ENCODE measurements at places on chromosomes 12 and 14.

DNA sequence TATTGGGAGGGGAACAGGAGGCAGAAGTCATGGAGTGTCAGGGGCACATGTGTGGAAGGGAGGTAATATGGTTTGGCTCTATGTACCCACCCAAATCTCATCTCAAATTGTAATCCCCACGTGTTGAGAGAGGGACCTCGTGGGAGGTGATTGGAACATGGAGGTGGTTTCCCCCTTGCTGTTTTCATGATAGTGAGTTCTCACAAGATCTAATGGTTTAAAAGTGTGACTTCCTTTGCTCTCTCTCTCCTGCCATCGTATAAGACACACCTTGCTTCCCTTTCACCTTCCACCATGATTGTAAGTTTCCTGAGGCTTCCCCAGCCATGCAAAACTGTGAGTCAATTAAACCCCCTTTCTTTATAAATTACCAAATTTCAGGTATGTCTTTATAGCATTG, 41.6 kb upstream of the CDK17 start:
- no peak for DNase-seq

- no peak for DNase-seq
Observed at GRCh38 chr12:15580431-15580830, 208.8 kb downstream of the EPS8 start.

- no peak for DNase-seq
Observed at GRCh38 chr12:3371018-3371417, 120.0 kb upstream of the PRMT8 start.

DNA sequence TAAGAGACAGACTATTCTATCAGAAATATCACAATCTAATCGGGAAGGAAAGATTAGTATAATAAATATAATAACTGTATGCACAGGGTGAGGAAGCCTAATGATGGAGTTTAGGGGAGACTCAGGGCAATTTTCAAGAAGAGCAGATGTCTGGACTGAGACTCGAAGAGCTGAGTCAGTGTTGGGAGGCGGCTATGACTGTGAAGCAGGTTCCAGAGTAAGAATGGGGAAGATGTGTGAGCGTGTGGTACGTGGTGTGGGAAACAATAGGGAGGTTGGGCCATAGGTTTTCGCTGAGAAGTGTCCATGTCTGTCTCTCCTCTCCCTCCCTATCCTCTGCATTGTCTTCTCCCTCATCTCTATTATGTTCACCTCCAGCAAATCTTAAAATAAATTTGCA, 85.6 kb downstream of the LMO3 start:
- DNase-seq = no peak

DNA sequence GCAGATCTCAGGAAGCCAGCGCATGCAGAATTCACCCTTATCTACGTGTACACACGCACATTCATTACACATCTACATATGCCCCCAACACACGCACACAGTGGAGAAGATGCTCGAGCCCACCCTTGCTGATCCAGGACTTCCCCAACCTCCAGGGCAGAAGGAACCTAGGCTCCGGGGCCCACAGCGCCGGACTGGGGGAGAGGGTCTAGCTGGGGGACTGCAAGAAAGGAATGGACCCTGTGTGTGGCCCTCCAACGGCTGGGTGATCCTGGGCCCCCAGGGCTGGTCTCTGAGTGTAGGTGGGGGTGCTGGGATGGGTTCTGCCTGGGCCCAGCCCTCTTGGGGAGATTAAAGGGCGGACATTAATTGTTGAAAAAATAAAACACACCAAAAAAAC, 128.1 kb upstream of the C14orf180 start:
- DNase-seq = no peak

GRCh38 chr12:85923767-85924331, 49.8 kb downstream of the NTS start:
- peak; percentile 22 for DNase-seq

DNA sequence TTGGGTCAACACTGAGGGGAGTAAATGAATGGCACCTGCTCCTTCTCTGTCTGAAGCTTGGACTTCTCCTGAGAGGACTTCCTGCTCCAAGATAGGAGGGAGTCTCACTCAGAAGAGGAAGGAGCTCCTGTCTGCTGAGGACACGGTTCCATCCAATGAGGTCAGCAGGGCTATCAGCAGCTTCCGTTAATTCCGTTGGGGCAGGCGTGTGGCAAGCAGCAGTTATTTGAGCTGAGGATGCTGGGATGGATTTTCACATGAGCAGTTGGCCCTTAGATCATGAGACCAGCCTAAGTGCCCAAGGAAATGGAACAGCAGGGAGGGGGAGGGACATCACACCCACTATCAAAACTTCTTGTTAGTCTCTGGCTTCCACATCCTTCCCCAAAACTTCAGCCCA, 159.0 kb upstream of the PZP start:
- DNase-seq = no peak

DNA sequence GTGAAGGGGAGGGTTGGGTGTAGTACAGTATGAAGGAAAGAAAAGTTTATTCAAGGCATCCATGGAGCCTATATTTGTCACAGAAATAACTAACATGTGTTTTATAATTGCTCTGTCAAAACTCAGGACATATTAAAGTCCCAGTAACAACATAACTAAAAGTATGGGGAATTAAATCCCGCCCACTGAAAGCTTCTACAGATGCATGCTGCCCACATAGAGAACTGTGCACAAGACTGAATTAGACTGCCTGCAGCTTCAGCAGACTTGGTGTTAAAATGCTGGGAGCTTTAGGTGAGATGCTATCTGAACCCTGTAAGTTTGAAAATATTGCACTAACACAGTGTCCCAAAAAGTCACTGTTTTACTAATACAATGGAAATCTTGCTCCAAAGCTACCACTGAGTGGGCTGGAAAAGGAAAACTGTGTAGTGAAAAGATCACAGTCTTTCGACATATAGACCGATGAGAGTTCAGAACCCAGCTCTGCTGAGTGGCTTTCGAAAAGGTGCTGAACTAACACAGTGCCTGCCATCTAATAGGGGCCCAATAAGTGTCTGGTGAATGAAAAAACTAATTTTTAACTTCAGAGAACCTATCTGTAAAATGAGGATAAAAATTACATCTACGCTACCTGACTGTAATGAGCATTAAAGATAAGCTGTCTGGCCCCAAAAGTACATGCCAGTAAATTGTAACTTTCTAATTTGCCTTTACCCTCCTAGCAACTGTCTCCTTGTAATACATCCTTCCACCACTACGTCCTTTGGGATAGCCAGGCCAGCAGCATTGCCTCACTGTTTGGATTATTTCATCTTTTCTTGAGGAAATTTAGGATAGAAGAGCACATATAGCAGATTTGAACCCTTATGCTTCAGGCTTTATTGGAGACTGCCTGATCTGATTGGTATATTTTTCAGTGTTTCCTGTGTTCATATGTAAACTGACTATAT, 237.6 kb downstream of the BCAT1 start:
- DNase-seq = no peak

DNA sequence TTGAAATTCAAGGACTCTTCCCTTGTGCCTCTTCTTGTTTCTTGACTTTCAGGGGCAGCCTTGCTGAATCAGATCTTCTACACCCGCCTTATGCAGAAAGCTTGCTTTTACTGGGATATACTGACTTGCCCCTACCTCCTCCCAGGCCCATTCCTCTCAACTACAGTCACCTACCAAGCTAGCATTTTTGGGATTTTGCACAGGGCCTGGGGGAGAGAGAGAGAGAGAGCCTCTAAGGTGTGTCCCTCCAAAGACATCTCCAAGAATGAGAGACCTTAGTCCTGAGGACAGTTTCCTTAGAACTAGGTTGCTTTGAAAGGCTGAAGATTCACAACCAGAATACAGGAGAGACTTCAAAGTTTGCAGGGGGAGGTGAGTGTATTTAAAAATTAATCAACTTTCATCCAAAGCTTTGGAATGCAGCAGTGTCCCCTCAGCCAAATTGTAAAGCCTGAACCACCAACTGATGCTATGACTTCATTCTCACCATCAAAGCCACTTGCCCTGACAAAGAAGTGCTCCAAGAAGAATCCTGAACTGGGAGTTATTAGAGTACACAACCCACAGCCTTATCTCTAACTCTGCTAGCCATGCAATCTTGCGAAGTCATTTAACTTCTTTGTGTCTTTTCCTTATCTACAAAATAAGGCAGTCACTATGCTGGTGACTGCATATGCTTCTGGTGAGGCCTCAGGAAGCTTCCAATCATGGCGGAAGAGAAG, 96.1 kb upstream of the EGLN3 start:
- no peak for DNase-seq

DNA sequence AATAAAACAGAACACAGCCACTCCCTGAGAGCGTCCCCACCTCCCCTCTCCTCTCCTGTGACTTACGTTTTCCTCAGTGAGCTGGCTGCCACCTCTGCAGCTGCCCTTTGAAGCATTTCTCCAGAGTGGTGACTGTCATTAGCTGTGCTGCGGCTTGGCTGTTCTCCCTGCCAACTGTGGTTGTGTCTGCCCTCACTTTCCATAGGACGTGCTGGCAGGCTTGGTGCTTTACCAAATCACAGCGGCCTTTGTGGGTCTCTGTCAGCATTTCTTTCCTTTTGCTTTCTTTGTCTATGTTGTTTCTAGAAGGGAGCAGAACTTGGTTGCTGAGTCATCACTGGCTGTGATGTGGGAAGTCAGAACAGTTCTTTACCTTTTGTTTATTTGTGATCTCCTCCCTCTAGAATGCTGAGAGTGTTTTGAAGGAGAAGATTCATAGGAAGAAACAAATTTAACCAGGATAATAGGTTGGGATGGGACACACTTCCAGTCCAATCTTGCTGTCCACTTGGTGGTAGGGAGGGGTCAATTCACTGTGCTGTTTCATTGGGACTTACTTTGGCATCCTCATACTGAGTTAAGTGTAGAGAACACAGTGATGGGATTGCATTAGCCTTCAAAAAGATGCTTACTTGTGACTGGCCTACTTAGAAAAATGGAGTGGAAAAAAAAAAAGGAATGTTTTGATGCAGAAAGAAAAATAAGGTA, 88.2 kb downstream of the TMX1 start:
- peak; percentile 72 for DNase-seq

DNA sequence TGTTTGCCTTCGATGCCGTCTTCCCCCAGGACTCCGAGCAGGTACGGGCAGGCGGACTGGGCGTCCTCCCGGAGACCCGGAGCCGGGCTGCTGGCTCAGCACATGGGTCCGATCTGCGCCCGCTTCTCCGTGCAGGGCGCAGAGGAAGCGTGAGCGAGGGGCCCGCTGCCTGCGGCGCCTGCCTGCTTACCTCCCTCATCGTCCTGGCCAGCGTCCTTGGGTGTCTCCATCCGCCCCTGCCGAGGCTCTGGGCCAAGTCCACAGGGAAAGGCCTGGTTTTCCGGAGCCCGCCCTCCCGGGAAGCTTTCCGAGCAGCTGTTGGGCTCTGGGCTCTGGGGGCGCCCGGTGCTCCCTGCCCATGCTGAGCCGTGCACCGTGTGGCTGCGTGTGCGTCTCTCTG, 33.5 kb downstream of the KIF26A start:
- DNase-seq = no peak

DNA sequence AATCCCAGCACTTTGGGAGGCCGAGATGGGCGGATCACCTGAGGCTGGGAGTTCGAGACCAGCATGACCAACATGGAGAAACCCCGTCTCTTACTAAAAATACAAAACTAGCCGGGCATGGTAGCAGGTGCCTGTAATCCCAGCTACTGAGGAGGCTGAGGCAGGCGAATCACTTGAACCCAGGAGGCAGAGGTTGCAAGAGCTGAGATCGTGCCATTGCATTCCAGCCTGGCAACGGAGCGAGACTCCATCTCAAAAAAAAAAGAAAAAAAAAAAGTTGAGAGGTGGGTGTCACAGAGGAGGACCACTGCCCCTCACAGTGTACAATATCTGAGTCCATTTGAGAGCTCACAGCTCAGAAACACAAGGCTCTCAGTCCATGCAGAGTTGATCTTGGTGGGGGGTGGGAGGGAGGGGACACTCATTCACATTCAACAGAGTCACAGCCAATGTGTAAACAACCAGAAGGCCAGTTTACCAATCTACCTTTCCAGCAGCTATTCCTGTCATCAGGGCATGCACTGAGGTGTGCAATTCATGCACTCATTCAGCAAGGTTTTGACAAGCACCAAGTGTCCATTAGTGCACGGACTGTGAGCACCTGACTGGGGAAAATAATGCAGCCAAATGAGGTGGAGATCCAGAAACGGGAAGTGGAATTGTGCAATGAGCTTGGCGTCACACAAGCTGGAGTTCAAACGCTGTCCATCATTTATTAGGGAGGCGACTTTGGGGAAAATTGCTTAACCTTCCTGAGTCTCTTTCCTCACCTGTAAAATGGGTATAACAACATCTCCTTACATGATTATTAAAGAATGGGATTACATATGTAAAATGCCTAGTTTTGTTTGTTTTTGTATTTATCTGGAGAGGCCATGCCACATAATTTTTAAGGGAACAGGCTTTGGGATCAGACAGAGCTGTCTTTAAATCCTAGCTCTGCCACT, 4.4 kb upstream of the EIF5 start:
- DNase-seq = peak; percentile 14

DNA sequence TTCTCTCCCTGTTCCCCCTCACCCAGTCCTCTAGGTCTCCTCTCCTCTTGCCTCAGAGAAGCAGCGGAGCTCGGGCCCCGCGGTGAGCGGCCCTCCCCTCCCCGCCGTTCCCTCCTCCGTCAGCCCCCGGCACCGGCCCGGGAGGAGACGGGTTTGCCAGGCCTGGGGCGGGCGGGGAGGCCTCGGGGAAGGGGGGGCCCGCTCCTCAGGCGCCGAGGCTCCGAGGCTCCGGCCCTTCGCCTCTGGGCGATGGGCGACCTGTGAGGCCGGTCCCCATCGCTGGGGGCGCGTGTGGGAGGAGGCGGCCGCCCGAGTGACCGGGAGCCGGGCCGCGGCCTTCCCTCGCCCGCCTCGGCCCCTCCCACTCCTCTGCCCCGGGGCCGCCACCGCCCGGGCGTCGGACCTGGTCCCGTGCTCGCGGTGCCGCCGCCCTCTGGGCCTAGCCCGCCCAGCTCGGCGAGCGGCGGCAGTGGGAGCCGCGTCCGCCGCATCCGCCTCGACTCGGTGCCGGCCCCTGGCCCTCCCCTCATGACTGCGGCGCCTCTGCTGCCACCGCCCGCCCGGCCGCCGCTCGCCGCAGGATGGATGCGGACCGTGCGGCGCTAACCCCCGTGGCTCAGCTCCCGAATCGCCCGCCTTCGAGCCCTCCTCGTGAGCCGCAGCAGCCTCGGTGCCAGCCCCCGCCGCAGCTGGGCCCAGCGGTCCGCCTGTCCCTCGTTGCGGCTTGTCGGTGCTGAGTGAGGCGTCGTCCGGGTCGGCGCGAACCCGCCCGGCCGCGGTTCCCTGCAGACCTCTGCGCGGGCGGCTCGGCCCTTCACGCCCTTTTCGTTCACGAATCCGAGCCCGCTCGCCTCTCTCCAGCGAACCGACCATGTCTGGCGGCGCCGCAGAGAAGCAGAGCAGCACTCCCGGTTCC, 574 bp downstream of the WNK1 start:
- DNase-seq = peak; percentile 62

- DNase-seq = no peak
Observed at GRCh38 chr12:131221061-131221956, 267.6 kb downstream of the ADGRD1 start.

DNA sequence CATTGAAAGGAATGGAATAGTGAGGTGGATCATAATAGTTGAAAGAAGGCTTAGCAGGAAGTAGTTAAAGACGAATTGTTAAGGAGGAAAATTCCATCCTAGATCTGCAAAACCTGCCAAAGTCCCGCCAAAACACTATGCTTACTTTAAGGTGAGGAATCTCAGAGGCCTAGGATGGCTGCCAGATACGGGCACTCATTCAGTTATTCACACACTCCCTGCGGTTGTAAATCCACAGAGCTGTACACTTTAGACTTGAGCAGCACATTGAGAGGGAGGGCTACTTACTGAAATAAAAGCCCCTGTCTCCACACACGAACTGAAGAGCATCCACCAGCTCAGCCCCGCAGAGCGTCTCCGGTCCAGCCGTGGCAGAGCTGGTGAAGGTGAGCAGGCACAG, 5.0 kb downstream of the IGF1 start:
- no peak for DNase-seq

Data from EH (cell line).